Neural progenitor cell (in vitro differentiated cells): ENCODE measurements at places on chromosomes 12 and 14. TPM values are rescaled to one million over a fixed set of nuclear protein-coding genes. Genes with fewer than 3 reads are reported as not detected.

DNA sequence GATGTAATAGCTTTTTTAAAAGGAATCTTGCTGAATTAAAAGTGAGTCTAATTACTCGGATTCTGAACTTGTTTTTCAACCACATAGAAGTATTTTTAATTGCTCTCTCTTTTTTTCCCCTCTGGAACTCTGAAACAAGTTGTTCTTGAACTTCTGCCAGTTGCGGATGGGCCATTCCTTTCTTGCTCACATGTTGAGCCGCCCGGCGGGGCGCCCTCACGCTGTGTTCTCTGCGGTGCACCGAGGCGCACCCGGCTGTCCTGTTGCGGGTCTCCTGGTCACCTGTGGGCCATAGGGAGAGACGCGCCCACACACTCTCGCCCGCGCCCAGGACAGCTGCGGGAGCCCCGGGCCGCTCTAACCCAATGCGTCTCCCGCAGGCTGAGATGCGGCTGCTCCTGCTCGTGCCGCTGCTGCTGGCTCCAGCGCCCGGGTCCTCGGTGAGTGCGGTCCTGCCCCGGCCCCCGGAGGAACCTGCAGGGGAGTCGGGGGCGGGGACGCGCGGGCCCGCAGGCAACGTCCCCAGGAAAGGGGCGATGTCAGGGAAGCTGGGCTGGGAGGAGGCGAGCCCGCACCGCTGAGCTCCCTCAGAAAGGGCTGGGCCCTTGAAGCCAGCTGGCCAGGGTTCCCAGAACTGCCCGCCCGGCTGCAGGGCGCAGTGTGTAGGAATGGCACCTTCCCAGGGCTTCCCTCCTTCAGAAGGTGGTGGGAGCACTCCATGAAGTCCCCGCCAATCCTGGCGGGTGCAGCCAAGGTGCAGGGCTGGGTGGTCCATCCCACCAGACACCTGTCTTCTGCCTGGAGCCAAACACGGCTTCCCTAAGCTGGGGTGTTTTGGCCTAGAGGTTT is 2.3 kb downstream of the PAPLN start:
- DNase-seq = peak; percentile 67
- no peak overlapping the region for H3K27ac ChIP-seq
- H3K4me1 ChIP-seq = peaks cover 51% of the 10 kb centered on the region

GRCh38 chr12:46436747-46437146 is 64.2 kb upstream of the SLC38A2 start:
- no peak overlapping the region for H3K27ac ChIP-seq
- no peak overlapping the region for H3K4me3 ChIP-seq

Gene CD27
- 0.43 TPM in 1 of 2 replicates, not detected in the other for total RNA-seq

- no peak overlapping the region for H3K27ac ChIP-seq
- H3K4me3 ChIP-seq = no peak overlapping the region
- no peaks in the 10 kb centered on the region for H3K36me3 ChIP-seq
- DNase-seq = peak; percentile 60
- no peaks in the 10 kb centered on the region for H3K27me3 ChIP-seq
These were observed 72.8 kb downstream of the C12orf42 start for GRCh38 chr12:103422746-103423515.

DNA sequence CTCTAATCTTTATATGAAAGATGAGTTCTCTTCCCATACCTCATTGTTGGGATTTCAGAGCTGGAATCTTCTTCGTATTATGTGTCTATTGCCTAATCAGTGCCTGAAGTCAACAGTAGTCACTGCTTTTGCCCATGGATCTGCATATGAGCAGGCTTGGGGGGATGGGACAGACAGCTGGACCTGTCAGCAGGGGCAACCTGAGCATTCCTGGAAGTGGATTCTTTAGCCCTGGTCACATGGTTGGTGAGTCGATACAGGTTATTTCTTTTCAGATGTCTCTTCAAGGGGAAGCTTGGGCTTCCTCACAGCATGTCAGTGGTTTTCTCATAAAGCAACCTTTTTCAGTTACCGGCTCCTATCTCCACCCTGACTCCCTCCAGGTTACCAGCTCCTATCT is 97.3 kb upstream of the RBM19 start:
- DNase-seq = no peak
- H3K4me3 ChIP-seq = peak overlapping the region; percentile 36
- H3K27ac ChIP-seq = no peak overlapping the region
- H3K4me1 ChIP-seq = no peaks in the 10 kb centered on the region

DNA sequence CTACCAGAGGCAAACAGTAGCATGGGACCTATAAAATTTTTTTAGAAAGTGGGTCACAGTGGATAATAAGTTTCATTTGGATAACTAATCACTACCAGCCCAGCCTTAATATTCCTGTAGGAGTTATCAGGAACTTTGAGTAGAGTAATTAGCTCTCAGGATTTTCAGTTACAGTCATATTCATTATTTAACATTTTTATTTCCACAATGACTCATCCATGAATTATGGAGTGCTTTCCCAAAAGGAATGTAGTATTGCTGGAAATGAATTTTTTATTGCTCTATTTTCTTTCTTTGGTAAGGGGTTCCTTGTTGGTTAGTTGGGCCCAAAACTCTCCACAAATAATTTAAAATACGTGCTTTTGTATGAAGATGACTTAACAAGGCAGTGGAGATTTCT is 53.7 kb downstream of the ERC1 start:
- no peaks in the 10 kb centered on the region for H3K4me1 ChIP-seq
- DNase-seq = no peak

Gene CDKN1B
- 75.5 and 84.2 TPM in 2 replicates for total RNA-seq

Gene MEG3
- 7.3 and 10.6 TPM in 2 replicates for total RNA-seq

GRCh38 chr14:92937051-92937937 is 14.3 kb downstream of the CHGA start:
- H3K4me3 ChIP-seq = no peak overlapping the region
- no peak overlapping the region for H3K27ac ChIP-seq
- H3K27me3 ChIP-seq = no peaks in the 10 kb centered on the region
- no peaks in the 10 kb centered on the region for H3K4me1 ChIP-seq
- H3K36me3 ChIP-seq = no peaks in the 10 kb centered on the region
- DNase-seq = no peak

DNA sequence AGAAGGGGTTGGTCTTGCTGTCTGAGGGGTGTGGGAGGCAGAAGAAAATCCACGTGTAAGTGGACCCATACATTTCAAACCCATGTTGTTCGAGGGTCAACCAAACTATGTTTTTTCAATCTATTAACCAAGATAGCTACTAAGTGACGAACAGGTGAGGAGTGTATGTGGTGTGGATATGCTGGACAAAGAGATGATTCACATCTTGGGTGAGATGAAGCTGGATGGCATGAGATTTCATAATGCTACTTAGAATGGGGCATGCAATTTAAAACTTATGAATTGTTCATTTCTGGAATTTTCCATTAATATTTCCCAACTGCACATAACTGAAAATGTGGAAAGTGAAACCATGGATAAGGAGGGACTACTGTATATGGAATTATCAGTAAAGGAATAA is 17.9 kb upstream of the KTN1 start:
- H3K36me3 ChIP-seq = no peaks in the 10 kb centered on the region
- peaks cover under 1% of the 10 kb centered on the region for H3K4me1 ChIP-seq
- no peaks in the 10 kb centered on the region for H3K27me3 ChIP-seq
- no peak overlapping the region for H3K27ac ChIP-seq
- no peak overlapping the region for H3K4me3 ChIP-seq
- DNase-seq = no peak

GRCh38 chr12:56935157-56935556 is 949 bp upstream of the SDR9C7 start:
- no peak overlapping the region for H3K27ac ChIP-seq
- H3K27me3 ChIP-seq = no peaks in the 10 kb centered on the region
- no peak for DNase-seq
- no peak overlapping the region for H3K4me3 ChIP-seq
- H3K36me3 ChIP-seq = no peaks in the 10 kb centered on the region
- H3K4me1 ChIP-seq = peaks cover 14% of the 10 kb centered on the region

Gene HPD
- not detected in 2 replicates for total RNA-seq

- H3K27me3 ChIP-seq = no peaks in the 10 kb centered on the region
- H3K4me1 ChIP-seq = no peaks in the 10 kb centered on the region
- no peak overlapping the region for H3K4me3 ChIP-seq
- no peak overlapping the region for H3K27ac ChIP-seq
- no peak for DNase-seq
- H3K36me3 ChIP-seq = no peaks in the 10 kb centered on the region
These were observed 247.8 kb upstream of the KRR1 start for GRCh38 chr12:75759196-75759595.

DNA sequence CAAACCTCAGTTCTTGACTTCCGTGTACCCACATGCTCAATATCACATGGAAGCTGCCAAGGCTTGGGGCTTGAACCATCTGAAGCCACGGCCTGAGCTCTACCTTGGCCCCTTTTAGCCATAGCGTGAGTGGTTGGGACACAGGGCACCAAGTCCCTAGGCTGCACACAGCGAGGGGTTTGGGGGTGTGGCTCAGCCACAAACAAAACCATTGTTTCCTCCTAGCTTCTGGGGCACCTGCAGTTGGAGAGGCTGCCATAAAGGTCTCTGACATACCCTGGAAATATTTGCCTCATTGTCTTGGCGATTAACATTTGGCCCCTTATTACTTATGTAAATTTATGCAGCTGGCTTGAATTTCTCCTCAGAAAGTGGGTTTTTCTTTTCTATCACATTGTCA is 628.6 kb downstream of the NRXN3 start:
- no peaks in the 10 kb centered on the region for H3K27me3 ChIP-seq
- H3K4me1 ChIP-seq = no peaks in the 10 kb centered on the region
- no peak overlapping the region for H3K27ac ChIP-seq

DNA sequence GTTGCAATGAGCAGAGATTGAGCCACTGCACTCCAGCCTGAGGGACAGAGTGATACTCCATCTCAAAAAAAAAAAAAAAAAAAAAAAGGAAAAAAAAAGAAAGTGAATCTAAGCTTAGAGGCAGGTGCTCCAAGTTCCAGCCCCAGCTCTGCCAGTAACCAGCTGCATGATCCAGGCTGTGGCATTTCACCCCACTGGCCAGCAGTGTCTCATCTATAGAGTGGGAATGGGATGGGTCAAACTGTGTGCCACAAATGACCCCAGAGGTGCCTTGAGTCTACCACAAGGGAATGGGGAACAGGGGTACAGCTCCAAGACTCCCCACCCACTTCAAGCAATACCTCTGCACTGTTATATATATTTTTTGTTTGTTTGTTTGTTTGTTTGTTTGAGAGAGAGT is 5.0 kb downstream of the PLEKHD1 start:
- H3K27ac ChIP-seq = no peak overlapping the region
- H3K4me3 ChIP-seq = no peak overlapping the region
- peaks cover 20% of the 10 kb centered on the region for H3K4me1 ChIP-seq
- no peak for DNase-seq
- H3K27me3 ChIP-seq = peaks cover 58% of the 10 kb centered on the region

GRCh38 chr12:110680032-110680431 is 8.9 kb downstream of the HVCN1 start:
- H3K4me1 ChIP-seq = no peaks in the 10 kb centered on the region
- H3K27me3 ChIP-seq = no peaks in the 10 kb centered on the region
- H3K4me3 ChIP-seq = no peak overlapping the region

DNA sequence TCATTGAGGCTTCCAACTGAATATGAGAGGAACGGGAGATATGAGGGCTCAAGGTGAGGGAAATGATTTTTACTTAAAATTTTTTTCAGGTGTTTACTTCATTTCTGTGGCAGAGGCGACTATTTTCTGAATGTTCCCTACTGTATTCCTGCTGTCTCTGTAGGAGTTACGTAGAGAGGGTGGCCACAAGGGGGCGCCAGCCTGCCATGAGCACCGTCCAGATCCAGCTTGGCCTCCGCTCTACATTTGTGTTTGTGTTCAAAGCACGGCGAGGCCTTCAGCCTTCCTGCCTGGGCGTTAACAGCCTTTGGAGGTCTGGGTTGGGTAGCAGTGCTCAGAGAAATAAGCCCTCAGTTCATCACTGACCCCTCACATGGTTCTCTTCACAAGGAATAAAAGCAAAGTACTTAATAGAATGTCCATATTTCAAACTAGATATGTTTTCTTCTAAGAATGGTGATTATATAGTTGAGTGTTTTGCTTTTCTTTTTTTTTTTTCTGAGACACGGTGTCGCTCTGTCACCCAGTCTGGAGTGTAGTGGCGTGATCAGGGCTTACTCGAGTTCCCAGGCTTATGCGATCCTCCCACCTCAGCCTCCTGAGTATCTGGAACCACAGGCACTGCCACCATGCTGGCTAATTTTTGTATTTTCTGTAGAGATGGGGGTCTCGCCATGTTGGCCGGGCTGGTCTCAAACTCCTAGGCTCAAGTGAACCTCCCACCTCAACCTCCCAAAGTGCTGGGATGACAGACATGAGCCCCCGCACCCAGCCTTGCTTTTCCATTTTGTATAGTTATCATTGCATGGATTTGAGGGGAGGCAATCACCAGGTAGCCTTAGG is 22.3 kb downstream of the CKB start:
- peak overlapping the region; percentile 38 for H3K27ac ChIP-seq
- peaks cover 17% of the 10 kb centered on the region for H3K36me3 ChIP-seq
- no peak overlapping the region for H3K4me3 ChIP-seq
- H3K4me1 ChIP-seq = no peaks in the 10 kb centered on the region

DNA sequence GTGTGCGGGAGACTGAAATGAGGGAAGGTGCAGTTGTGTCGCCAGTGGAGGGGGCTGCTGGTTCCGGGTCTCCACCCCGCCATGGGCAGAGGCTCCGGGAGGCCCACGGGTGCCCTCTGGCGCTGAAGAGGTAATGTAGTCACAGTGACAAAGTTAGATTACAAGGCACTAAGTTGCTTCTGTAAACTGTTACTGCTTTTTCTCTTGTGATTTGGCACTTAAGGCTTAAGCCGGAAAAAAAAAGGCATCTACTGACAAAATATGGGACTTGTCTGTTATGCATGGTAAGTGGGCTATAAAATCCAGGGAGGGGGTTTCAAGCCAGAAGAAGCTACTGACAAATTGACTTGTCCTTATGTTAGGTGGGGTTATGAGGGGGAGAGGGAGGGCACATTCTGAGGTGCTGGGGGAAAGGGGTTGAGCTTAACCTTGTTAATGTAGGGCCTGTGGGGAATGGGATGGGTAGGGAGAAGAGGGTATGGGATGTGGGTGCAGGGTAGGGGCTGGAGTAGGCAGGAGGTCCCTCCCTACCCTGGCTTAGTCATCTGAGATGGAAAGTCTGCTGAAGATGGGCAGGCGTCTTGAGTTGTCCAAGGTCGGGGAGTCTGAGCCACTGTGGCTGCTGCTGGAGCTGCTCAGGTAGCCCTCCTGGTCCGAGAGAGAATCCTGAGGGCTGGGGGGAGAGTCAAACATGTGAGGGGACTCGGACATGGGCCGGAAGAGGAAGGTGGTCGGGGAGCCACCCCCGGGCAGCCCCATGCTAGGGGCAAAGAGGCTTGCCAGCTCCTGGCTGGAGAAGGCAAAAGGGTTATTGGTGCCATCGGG is 3.7 kb downstream of the ZFP36L1 start:
- peak overlapping the region; percentile 47 for H3K27ac ChIP-seq
- peak overlapping the region; percentile 94 for H3K4me3 ChIP-seq
- peak; percentile 76 for DNase-seq
- no peaks in the 10 kb centered on the region for H3K27me3 ChIP-seq
- H3K4me1 ChIP-seq = peaks cover 28% of the 10 kb centered on the region

Gene MDM1
- 33.7 and 47.2 TPM in 2 replicates for total RNA-seq

DNA sequence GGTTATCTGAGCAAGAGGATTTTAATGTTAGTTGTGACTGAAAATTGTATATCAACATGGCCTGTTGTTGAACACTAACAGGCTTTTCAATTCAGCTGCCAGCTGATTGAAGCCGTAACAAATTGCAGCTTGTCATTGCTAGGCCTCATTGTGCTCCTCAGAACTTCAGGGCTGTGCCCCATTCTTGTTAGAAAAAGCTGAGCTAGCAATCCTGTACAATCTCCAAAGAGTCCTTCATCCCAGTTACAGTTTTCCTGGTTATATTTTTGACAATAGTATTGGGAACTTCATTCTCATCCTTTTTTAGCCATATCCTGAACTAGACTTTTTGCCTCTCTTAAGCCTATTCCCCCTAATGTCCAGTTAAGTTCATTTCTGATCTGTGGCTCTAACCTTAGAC is 564.1 kb upstream of the ATXN7L3B start:
- DNase-seq = peak; percentile 8
- H3K27ac ChIP-seq = no peak overlapping the region
- H3K27me3 ChIP-seq = no peaks in the 10 kb centered on the region
- H3K4me3 ChIP-seq = no peak overlapping the region
